Suppressor macrophage (primary cell): ENCODE measurements at places on chromosomes 4 and X.

DNA sequence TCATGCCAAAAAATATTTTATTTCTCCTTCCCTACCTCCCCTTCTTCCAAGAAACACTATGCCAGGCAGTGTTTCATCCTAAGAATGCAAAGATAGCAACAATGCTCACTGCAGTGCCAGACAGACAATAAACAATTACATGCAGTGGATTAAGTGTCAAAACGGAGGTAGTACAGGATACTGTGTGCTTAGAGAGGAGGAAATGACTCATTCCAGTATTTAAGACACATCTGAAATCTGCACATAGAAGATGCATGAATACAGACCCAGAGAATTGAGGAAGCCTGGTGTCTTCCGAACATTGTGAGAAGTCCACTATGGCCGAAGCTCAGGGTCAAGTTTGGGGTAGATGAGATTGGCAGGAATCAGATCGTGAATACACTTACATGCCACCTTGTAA lies 326.4 kb downstream of the PPP3CA start:
- DNase-seq: peak; percentile 50

DNA sequence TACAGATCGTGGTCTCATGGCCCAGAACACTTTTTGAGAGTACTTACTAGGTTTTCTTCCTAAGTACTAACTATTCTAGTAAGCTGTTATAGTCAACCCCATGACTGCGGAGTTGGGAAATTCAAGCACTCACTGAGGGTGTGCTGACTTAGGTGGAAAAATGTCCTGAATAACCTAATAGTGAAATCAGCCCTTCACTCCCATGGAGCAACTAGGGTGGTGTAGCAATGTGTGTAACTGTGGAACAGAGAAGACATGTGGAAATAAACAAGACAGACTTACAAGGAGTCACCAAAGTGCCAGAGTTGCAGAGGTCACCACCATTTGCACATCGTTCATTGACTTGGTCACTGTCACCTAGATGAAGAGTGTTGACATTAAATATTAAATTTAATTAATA lies 12.1 kb upstream of the VSIG4 start:
- DNase-seq: peak; percentile 67

DNA sequence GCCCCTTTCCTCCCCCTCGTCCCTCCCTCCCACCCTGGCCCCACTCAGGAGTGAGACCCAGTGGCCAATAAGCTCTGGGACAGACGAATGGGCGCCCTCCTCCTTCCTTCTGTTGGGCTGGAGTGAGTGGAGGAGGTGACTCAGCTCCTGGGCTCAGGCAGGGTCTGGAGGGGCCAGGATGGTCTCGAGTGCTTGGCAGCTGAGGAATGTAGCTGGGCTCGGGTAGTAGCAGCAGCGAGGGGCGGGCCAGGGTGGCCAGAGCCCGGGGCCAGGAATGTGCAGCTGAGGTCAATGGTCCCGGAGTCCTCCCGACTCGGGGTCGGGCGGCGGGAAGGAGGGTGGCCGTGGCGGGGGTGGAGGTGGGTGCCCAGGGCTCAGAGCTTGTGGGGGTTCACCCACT lies 15.0 kb downstream of the G6PD start:
- DNase-seq: no peak

GRCh38 chrX:36804066-36804465 lies 204.1 kb upstream of the FAM47C start:
- DNase-seq: no peak

DNA sequence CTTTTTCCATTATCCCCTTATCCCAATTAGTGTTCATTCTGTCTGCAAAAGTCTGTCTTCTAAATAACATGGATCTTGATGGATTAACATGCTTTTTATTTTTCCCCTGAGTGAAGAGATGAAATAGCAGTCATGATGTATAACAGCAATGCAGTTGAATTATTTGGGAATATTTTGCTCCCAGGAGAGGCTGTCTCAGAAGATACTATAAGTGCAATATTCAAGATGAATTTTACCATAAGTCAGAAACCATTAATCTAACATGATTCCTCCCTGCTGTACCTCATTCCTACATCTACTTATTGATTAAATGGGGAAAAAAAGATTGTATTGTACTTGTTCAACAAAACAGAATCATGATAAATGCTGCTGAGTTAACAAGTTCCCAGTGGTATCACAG lies 233.2 kb upstream of the KCNIP4 start:
- no peak for DNase-seq

DNA sequence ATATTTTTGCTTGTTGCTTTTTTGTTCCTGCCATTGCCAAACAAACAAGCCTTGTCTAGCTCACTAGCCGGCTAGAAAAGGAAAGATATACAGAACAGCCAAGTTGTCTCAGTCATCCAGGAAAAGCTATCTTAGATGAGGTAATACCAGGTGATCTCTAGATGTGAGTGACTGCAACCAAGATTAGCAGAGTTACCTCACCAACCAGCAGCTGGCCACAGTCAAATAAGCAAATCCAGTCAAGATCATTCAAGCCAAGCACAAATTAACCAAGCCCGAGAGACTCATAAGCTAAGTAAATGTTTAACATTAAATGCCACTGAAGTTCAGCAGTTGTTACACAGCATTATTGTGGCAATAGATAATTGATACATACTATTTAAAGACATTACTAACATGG lies 108.6 kb downstream of the CENPC start:
- no peak for DNase-seq

DNA sequence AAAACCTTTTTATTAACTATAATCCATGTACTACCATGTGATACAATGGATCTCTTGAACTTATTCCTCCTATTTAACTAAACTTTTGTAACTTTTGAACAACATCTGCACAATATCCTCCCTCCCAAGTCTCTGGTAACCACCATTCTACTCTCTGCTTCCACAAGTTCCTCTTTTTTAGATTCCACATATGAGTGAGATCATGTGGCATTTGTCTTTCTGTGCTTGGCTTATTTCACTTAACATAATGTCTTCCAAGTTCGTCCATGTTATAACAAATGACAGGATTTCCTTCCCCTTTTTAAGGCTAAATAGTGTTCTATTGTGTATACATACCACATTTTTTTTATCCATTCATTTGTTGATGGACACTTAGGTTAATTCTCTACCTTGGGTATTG lies 28.1 kb downstream of the DCAF8L1 start:
- DNase-seq: no peak

DNA sequence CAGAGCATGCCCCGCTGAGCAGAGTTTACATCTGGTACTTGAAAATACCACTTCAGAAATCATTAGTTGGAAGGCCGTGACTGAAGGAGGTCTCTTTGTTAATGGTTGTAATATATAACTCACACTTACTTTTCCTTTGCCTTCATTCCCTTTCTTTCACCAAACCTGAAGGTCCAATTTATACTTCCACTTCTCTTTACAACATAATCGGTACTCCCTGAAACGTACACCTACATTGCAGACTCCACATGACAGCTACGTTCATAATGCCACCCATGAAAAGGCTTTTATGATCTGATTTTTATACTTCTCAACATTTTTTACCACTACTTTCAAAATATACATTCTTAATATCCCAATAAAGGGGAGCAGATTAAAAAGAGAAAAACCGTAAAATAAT lies 298.7 kb downstream of the C4orf33 start:
- DNase-seq: no peak

DNA sequence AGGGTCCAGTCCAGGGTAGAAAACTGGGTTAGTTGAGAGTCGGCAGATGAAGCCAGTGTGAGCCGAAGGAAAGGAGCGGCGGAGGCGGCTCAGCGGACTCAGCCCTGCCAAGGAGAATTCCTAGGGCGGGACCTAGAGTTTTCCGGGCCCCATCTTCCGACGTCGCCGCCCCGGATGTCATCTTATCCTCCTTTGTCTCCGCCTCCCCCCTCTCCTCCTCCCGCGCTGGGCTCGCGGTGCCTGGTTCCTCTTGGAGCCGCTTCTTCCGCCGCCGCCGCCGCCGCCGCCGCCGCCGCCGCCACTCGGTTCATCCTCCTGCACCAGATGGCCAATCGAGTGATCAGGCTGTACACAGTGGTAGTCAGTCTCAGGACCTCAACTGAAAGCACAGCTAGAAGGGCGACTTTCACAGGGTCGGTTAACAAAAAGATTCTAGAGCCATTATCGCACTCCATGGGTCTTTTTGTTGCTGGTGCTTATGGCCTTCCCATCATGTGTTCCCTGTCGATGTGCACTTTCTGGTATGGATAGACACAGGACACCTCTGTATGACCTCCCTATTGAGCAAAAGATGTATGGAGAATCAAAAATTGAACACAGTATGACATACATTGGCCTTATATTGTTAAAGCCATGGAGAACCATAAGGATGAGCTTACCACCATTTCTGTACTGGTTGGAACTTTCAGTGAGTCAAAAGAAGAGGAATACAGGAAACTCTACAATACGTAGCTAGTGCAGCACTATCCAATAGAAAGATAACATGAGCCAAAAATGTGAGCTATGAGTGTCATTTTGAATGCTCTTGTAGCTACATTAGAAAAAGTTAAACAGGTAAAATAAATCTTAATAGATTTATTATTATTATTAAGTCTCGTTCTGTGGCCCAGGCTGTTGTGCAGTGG lies 32.4 kb upstream of the THOC2 start:
- peak; percentile 92 for DNase-seq

- no peak for DNase-seq
Measured at GRCh38 chrX:97039363-97040029, 155.8 kb downstream of the RPA4 start.

GRCh38 chrX:7941390-7942042 lies 14.3 kb upstream of the PNPLA4 start:
- no peak for DNase-seq

DNA sequence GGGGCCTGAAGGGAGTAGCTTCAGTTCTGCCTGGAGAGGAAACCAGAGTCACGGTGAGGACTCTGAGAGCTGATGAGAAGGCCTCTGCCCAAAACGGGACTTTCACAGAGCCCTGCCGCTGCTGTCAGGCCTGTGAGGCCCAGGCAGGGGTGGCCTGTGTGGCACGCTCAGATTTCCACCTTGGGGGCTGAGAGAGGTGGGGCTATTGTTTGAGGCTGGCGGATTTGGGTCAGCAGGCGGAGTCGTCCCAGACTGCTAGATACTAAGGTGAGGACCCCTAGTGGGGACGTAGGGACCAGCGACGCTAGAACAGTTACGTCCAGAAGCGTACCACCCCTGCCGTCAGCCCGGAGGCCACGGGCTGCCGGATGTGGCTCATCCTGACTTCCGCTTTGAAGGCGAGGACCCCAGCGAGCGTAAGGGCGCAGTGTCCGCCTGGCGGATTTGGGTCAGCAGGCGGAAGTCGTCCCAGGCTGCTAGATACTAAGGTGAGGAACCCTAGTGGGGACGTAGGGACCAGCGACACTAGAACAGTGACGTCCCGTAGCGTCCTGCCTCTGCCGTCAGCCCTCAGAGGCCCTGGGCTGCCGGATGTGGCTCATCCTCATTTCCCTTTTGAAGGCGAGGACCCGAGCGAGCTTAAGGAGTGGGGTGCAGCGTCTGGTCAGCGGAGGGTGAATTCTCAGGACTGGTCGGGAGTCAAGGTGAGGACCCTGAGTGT lies at the start of gene MAGEB1:
MAGEB1 (plus strand) TSS at position 378 of the 721 bp plus-strand sequence. CDS start 3,348 bp downstream, outside the sequence.
- no peak for DNase-seq

- DNase-seq: no peak
Measured at GRCh38 chr4:147732518-147733235, 789 bp downstream of the ARHGAP10 start.

DNA sequence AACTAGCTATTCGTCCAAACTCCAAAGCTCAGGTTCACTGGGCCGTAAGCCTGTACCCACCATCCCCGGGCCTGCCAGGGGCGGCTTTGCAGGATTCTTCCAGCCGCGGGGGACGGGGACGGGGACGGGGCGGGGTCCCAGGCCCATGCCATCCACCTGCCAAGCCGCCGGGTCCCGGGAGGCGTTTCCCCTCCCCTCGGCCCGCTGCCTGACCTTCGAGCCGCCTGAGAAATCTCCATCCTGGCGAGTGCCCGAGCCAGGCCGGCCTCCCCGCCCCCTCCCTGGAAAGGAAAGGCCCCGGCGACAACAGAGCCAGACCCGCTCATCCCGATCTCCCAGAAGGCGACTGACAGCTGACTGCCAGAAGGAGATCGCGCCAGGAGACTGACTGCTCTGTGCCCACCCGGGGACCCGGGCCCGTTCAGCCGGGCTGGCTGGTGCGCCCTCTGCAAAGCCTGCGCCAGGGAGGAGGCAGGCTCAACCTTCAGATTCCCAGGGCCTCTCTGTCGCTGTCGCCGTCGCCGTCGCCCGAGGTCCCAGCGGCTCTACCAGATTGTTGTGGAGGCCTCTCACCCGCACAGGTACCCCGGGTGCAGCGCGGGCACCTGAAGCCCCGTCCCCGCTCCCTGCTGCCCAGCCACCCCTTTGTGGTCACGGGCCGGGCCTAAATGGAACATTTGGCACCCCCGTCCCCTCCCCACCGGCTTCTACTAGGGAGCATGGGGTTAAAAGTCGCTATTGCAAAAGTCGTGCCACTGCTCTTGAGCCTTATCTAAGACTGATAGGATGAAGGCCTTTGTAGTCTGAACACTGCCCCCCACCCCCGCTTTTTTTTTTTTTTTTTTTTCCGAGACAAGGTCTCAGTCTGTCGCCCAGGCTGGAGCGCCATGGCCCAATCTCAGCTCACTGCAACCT lies at the start of gene RGN:
RGN (plus strand) TSS at position 315 of the 915 bp plus-strand sequence. CDS start 2,702 bp downstream, outside the sequence.
- no peak for DNase-seq

DNA sequence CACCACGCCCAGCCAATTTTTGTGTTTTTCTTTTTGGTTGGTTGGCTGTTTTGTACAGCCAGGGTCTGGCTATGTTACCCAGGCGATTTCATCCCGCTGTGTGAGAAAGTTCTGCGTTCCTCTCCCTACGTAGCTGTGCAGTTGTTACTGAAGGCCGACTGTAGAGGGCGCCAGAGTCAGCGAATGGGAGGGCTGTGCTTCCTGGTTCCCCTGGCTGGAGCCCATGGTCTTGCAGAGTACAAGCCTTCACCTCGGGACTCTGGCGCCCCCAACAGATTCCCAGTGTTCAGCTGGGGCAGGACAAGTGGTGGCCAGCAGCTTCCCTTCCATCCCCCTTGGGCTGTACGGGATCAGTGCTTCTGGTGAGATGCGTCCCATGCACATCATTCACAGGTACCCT lies 5.6 kb upstream of the CT45A1 start:
- peak; percentile 70 for DNase-seq

DNA sequence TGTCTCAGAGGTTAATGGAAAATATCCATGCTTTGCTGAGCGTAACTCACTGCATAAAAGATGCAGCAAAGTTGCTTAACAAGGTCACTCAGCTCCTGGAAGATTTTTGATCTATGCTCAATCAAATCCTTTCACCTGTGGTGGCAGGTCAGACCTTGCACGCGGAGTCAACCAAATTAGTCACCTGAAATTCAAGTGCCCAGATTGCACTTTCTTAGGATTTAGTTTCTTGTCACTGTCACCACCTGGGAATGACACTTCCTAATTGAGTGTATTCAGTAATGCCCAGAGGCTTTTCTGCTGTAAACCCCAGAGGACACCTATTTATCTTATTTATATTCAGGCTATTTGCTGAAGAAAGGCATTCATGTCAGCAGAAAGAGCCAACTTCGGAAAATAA lies 215.8 kb upstream of the SMIM31 start:
- no peak for DNase-seq

DNA sequence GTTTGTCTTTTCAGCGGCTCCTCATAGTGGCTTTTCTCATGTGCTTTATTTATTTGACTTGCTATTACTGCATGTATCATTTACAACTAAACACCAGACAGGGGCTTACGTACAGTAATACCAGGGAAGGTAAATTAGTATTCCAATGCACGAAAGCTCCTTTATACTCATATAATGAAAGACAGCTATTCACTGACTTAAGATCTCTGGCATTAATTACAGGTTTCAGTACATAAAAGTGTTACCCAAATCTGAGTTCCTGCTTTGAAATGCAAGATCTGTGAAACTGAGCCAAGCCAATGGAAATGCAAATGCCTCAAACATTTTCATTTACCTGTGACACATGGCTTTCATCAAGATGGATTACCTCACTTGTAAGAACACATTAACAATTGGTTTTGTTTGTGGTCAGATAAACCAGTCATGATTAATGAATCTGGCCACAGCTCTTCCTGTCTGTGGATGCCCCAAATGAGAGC lies 107.2 kb downstream of the ANAPC4 start:
- no peak for DNase-seq
